ENCODE measurements at places on chromosomes 6 and 20.
A peak's percentile ranks its signal among the peaks of the same experiment; 100 is the strongest.

GRCh38 chr6:170462366-170463020 lies 90.6 kb downstream of the PSMB1 start:
- DNase-seq, result no peak

GRCh38 chr6:62103186-62103859 lies 182.7 kb downstream of the KHDRBS2 start:
- DNase-seq, result no peak

GRCh38 chr6:73942592-73943186 lies 246.7 kb downstream of the CD109 start:
- DNase-seq, result peak; percentile 41

DNA sequence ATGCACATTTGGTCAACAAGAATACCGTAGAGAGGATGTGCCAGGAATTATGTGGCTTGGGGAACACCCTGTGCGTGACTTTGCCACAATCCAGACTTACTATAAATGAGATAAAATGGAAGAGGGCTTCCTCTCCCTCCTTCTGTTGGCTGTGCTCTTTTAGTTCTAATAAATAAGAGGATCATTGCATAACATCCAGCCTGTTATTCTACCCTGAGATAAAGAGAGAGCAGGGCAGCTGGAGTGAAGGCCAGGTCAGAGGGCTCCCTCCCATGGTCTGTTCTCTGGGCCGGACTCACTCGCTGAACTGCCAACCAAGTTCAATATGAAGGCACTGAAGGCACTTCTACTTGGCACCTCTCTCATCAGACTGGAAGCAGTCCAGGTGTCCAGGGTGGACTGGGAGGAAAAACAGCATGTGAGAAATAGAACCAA lies 91.7 kb downstream of the MTFR2 start:
- peak; percentile 78 for DNase-seq

DNA sequence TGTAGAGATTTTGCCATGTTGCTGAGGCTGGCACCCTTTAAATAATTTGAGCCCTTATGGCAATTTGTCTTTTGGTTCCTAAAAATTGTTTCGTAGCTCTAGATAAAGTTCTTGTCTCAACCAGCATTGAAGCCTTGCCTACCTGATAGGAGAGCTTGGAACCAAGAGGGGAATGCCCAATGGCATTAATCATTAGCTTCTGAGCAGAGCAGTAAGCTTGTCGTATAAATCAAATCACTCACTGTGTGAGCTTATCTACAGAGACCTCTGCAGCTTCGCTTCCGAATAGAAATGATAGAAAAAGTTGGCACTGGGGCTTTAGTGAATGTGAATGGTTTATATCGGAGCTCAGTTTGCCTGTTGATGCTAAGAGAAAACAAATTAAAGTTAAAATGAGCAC lies 10.7 kb downstream of the ANKRD6 start:
- DNase-seq, result no peak

DNA sequence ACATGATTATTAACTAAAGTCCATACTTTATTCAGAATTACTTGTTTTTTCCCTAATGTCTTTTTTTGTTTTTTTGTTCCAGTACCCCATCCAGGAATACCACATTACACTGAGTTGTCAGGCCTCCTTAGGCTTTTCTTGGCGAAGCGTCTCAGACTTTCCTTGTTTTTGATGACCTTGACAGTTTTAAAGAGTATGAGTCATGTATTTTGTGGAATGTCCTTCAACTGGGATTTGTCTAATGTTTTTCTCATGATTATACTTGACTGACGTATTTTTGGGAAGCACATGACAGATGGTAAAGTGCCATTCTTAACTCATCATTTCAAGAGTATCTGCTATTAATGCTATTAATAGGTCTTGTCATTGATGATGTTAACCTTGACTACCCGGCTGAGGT lies 23.6 kb downstream of the ENPP1 start:
- peak; percentile 77 for DNase-seq

GRCh38 chr6:7184502-7184901 lies 76.7 kb downstream of the RREB1 start:
- DNase-seq, result no peak

- no peak for DNase-seq
Measured at GRCh38 chr6:69294862-69295261, 501.9 kb downstream of the LMBRD1 start.

- DNase-seq, result no peak
Measured at GRCh38 chr6:146770965-146771735, 172.4 kb downstream of the ADGB start.

- no peak for DNase-seq
Measured at GRCh38 chr20:47501116-47501481, 588 bp upstream of the NCOA3 start.

DNA sequence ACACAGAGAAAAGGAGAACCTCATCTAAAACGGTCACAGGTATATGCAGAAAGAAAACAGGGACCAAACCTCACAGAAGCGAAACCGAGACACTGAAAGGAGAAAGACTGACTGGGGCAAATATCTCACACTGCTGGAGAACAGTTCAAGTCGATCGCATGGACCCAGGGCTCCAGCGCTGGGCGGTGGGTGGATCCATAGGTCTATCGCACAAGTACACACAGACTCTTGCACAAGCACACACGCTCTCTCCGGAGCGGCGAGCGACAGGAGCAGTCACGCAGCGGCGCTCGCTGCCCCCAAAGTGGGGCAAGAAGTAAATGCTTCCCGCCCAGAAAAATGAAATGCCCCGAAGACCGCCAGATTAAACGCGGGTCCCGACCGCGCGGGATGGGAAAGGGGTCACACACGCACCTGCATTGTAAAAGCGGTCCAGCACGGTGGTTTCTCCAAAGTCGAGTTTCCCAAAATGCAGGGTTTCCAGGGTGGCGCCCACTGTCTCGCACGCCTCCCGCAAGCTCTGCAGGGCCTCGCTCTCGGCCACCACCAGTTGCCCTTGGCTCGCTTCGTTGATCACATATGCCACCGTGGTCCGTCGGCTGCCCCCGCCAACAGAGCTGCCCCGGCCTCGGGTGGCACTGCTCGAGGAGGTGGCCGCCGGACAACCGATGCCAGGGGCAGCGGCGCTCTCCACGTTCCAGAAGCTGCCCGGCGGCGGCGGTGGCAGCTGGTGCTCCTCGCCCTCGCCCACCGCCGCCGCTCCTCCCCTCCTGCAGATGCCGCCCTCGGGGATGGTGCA lies 782 bp downstream of the MAP3K5 start:
- DNase-seq, result peak; percentile 63

DNA sequence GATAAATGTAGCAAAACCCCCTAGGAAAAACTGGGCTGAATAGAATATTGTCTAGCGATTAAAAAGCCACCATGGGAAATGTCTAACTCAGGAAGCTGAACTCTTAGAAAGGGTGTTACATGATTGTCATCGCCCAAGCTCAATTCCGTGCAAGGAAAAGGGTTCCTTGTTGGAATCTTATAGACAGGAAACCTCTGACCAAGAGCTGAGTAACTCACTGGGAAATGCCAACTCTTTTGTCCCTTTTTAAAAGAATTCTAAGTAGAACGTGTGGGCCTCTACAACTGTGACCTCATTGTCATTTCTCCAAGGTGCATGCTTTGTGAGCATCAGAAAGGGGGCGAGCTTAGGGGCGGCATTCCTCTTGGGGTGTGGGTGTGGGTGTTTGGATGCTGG lies 88.1 kb downstream of the SYNJ2 start:
- no peak for DNase-seq

- DNase-seq, result no peak
Measured at GRCh38 chr20:25538838-25539665, 46.3 kb downstream of the NINL start.

- DNase-seq, result no peak
Measured at GRCh38 chr6:15522856-15523529, 139.8 kb downstream of the DTNBP1 start.

DNA sequence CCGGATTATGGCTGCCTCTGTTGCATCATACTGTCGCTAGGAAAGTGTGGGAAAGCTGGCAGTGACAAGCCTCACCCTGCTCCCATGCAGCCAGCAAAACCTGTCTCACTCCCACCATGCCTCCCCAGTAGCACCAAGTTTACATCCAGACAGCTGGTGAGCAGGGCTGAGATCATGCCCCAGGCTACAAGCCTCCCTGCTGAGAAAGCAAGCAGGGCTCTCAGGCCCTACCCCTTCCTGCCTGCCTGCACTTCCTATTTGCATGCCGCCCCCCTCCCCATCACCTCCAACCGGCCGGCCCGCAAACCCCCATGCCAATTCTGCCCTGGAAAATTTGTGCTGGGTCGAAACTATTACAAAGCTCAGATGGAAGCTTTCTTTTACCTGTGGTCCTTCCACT lies 408.2 kb upstream of the FKBP1C start:
- DNase-seq, result no peak

DNA sequence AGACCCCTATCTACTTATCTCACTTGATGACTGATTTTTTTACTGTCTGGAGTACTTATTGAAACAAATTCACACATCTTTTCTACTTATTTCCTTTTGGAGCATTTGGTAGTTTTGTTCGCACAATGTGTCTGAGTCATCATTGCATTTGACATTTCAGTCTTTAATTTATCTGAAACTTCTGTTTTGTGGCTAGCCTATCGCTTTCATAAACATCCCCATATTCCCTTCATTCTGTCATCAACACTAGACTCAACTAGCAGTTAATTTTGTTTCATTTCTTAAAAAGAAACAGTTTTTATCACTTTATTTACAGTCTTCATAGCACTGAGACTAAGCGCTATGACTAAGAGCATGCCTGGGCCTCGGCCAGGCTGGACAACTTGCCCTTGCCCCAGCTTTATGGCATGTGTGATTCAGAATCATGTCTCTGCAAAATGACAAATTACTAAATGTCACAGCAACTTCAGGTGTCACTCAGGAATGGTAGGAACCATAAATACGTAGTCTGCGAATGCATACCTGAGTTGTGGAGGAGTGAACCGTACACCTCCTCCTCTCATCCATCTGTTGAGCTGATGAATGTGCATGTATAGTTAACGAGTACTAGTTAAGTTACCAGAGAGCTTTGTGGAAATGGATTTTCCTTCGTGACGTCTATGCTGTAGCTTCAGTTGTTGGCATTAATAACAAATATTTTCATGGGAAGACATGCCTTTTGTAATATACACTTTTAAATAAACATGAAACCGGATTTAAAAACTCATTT lies 16.2 kb downstream of the L3MBTL3 start:
- DNase-seq, result peak; percentile 90

- no peak for DNase-seq
Measured at GRCh38 chr6:70163795-70164194, 139.1 kb downstream of the COL9A1 start.

DNA sequence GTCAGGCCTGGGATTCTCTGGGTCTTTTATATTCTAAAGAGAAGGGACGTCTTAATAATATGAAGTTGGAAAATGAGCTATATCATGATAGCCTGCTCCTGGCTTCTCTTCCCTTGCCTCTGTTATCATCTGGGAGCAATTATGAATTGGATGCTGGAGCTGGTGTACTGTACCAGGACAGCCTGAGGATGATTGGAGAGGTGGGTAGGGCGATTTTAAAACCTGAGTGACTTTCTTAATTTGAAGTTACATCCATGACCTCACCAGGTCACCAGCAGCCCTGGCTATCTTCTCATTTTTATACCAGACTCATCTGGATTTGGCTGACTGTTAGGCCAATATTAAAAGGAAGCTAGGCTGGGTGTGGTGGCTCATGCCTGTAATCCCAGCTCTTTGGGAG lies 317.6 kb downstream of the CLIC5 start:
- no peak for DNase-seq

GRCh38 chr20:22446613-22447446 lies 137.5 kb downstream of the FOXA2 start:
- DNase-seq, result no peak

- no peak for DNase-seq
Measured at GRCh38 chr6:44073612-44074438, 53.4 kb downstream of the MRPL14 start.

DNA sequence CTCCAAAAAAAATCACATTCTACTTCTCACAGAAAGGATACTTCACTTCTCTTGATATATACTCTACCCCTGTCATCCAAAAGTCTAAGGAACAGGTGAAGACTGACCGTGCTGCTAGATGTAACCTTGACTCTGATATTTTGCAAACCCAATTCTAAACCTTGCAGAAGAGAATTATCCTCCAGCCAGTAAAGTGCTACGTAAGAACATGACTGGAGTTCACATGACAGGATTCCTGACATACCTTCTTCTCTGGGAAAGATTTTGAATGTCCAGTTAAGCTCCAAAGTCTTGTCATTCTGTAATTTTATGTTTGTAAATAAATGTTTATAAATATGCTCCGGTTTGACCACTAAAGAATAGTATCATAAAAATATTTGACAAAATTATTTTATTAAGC lies 35.8 kb downstream of the BTBD9 start:
- peak; percentile 75 for DNase-seq

- DNase-seq, result no peak
Measured at GRCh38 chr6:7674291-7674690, 51.6 kb upstream of the BMP6 start.

- DNase-seq, result no peak
Measured at GRCh38 chr20:47796971-47797370, 11.7 kb upstream of the SULF2 start.

- no peak for DNase-seq
Measured at GRCh38 chr6:109381061-109381746, 1.1 kb downstream of the CD164 start.

All from amniotic epithelial cell (primary cell).